Naive thymus-derived CD8-positive, alpha-beta T cell (primary cell): ENCODE measurements at places on chromosomes 12 and 14. TPM values are rescaled to one million over a fixed set of nuclear protein-coding genes. Genes with fewer than 3 reads are reported as not detected.

DNA sequence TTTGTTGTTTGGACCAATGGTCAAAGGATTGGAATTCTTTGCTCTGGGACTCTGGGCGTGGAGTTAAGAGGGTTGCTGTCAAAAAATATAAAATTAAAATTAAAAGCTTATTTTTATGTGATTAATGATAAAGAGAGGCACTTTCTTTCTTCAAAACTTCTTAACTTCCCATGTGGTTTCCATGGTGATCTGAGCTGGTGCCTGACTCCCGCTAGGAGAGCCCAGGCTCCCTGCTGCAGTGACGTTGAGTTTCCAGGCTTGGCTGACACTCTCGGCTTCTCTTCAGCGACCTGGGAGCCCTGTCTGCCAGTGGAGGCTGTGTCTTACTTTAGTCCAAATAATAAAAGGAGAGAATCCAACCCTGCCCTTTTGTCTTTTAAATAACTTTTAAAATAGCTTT lies 84.4 kb downstream of the GALC start:
- no peak for DNase-seq

The KCNJ8 gene
- total RNA-seq = not detected

The OR11H12 gene
- total RNA-seq = not detected

GRCh38 chr14:55819610-55820304 lies 239.8 kb downstream of the KTN1 start:
- DNase-seq = no peak

DNA sequence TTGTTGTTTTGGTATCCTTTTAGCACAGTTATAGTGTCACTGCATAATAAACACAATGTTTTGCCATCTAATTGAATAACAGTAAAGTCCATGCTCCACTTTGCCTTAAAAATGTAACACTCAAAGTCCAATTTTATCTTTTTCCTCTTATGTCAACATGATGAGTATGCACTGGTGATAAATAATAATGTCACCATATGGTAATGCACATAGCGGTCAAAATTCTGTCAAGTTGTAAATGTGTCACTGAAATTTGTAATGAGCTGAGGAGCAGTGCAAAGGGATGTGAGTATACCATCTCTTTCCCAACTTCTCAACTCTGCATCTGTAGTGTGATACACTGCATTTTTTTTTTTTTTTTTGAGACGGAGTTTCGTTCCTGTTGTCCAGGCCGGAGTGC lies 65.7 kb downstream of the EML5 start:
- no peak for DNase-seq
